ENCODE measurements at places on chromosomes 4 and X. TPM values are rescaled to one million over a fixed set of nuclear protein-coding genes. Genes with fewer than 3 reads are reported as not detected.

Gene GRIA2
- 23.5 TPM for total RNA-seq

Gene ETDC
- total RNA-seq, result not detected

Gene JADE1
- 32.2 TPM for total RNA-seq

Gene STAP1
- total RNA-seq, result 0.33 TPM

Gene AKAP14
- not detected for total RNA-seq

Gene MUC7
- not detected for total RNA-seq

Gene FRMPD3
- 1.2 TPM for total RNA-seq

Gene TMEM150C
- 3.5 TPM for total RNA-seq

Gene DDIT4L
- 6.1 TPM for total RNA-seq

- DNase-seq, result no peak
Observed at GRCh38 chr4:140641105-140641555, 72.4 kb upstream of the UCP1 start.

- no peak for DNase-seq
Observed at GRCh38 chr4:176664964-176665363, 127.8 kb downstream of the VEGFC start.

DNA sequence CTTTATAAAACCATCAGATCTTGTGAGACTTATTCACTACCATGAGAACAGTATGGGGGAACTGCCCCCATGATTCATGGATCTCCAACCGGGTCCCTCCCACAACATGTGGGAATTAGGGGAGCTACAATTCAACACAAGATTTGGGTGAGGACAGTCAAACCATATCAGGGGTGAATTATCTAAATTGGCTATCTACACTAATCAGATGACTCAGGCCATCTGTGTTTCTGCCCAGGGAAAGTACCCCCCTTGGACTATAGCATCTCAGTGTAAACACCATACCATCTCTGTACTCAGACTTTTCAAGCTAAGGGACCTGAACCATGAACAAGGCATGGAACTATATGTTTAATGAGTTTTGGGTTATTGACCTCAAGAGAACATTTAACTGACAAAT lies 76.8 kb downstream of the LNX1 start:
- DNase-seq, result no peak

GRCh38 chrX:38985375-38985774 lies 184.1 kb downstream of the MID1IP1 start:
- DNase-seq, result no peak

DNA sequence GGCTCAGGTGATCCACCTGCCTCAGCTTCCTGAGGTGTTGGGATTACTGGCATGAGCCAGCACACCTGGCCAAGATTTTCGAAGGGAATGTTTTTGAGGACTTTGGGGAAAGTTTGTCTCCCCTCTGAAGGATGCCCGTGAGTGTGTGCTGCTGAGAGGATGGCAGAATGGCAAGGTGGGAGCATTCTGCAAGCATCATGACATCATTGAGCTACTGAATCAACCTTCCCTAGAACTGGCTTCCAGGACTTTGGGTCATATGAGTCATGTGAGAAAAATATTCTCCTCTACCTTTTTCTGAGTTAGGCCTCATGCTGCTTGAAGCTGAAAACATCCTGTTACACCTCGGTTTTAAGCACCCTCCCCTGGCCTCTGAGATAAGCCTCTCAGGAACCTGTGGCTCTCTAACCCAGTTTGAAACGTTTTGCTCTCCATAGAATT lies 31.0 kb downstream of the TMEM131L start:
- DNase-seq, result peak; percentile 23

GRCh38 chrX:130108647-130109428 lies 1.5 kb downstream of the ELF4 start:
- DNase-seq, result no peak

- no peak for DNase-seq
Observed at GRCh38 chr4:109389369-109390114, 44.1 kb upstream of the SEC24B start.

- no peak for DNase-seq
Observed at GRCh38 chr4:127993151-127993550, 27.9 kb downstream of the ABHD18 start.

DNA sequence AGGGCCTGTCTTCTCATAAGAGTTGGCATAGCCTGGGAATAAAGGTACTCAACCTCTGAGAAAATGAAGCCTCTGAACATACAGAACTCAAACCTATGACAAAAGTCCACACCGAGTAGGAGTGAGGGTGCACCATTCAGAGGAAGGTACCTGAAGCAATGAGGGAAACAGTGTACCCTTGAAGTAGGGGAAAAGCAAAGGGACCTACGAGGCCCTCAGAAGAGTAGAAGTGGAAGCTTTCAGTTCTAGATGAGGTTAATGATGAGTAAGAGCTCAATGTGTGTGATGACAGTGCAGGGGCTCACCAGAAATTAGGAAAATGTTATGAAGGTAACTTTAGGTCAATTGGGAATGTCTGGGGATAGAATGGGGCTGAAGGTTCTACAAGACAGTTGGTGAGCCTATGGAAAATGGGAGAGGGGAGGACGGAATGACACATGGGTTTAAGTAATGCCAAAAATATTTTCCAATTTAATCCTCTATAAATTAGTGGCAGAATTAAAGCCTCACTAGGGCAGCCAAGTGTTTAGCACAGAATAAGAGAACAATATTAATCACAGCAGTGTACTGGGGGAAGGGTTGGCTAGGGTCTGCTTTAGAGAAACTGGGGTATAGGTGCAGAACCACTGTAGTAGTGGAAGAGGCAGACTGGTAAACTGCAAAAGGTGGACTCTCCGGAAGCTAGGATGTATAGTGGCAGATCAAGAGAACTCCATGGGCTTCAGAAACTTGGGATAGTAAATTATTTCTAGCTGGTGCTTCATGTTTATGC lies 39.8 kb downstream of the RAB33A start:
- DNase-seq, result no peak

DNA sequence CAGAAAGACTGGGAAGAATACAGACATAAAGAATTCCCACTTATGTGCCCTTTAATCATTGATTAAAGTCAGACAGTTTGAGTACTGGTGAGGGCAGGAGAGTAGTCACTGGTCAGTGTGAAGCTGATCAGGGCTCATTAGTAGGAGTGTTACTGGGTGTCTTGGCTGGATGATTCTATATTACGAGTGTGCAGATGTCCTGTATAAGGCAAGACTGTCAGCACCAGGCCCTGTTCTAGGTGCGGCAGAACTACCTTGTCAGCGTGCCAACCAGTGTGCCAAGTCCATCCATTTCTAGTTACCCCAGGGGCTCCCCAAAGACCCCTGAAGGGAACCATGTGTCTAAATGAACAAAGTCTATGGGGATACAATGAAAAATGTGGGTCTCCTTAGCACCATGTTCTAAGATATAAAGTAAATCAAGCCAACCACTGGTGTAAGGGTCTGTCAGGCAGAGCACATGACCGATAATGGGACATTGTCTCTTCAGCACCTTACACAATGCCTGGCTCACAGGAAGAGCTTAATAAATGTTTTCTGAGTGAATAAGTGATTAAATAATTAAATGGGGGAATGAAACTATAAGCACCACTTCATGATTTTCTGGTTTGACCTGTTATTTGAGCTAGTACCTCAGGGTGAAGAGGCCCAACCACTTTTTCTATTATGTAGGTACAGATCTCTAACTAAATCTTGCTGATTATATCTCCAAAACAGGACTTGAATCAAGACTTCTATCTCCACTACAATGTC lies 205.0 kb downstream of the CAMK2D start:
- DNase-seq, result no peak

DNA sequence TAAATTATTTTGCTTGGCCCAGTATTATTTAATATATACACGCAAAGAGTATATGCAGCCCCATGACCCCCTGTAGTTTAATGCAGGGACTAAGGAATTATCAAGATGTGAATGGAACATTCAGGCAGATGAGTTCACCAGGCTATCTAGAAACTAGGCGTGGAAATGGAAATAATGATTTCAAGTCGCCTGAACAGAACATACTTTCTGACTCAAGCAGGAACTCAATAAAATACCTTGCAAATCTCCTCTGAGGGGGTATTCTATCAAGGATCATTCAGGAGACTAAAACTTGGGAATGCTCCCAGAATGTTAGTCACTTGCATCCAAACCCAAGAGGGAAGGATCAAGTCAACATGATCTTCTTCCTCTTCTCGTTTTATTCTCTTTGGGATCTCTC lies 59.6 kb upstream of the RASSF6 start:
- DNase-seq, result no peak

- no peak for DNase-seq
Observed at GRCh38 chrX:22069586-22069985, 37.5 kb downstream of the PHEX start.

DNA sequence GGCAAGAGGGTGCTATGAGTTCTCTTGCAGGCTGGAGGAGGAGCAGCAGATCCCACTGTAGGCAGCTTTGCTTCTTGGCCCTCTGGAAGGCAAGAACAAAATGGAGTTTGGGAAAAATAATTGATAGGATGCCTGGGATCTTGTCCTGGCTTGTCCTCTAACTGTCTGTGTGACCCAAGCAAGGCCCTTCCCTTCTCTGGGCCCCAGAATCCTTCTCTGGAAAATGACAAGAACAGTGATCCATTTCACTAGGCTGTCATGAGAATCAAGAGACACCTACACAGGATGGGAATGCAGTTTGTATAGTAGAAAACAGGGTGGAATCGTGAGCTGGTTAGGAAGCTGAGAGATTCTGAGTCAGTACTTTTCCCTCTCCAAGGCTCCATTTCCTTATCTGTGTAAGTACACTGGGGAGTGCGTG lies 133.3 kb downstream of the PJA1 start:
- no peak for DNase-seq

GRCh38 chr4:168509786-168510185 lies 12.9 kb downstream of the PALLD start:
- DNase-seq, result no peak

GRCh38 chr4:150181536-150181935 lies 103.3 kb downstream of the DCLK2 start:
- no peak for DNase-seq

DNA sequence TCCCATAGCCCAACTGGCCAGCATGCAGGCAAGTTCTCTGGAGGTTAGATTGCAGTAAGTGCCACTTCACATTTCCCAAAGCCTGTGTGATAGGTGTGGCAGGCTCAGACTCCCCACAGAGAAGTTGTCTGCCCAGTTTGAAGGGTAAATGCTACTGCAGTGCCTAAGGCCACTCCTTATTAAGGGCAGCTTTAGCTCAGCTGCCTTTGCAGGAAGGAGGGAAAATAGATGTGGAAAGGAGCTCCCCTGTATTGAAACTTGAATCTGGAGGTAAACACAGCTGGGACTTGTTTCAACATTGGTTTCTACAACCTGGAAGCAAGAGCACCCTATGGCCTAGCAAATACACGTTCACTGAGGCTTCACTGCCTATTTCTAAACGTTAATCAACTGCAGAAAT lies 22.4 kb downstream of the NEXMIF start:
- no peak for DNase-seq

GRCh38 chrX:136182414-136182813 lies 35.1 kb downstream of the FHL1 start:
- DNase-seq, result no peak

- no peak for DNase-seq
Observed at GRCh38 chr4:165709973-165710526, 163.0 kb upstream of the TLL1 start.

DNA sequence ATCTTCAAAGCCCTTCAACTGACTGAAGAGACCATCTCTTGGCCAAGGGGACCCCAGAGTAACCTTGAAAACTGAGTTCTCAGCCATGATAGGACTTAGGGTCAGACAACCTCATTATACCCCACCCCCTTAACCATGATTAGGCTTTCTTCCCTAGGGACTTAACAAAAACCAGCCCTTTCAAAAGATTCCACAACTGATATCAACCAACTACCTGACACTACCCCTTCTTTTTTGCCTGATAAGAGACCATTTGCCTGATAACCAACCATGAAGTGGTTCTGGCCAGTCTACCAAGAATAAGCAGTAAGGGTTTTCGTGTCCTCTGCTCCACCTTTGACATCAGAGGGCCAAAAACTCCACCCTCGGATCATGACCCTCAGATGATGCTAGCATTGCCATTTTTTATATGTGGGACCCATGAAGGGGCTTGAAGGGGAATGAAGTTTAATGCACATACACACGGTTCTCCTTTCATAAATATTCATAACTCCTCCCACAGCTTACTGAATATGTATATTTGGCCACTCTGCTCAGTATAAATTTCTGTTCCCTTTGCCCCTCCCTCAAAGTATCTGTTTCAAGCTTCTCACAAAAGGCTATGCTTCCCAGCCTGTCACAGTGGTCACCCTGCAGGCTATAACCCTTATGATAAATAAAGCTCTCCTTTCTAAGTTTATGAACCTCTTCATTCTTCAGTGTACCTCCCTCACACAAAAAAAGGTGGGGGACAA lies 12.3 kb downstream of the TBCK start:
- no peak for DNase-seq

GRCh38 chr4:12729384-12729783 lies 754.8 kb downstream of the RAB28 start:
- DNase-seq, result no peak

GRCh38 chr4:37827030-37827685 lies 672 bp downstream of the PGM2 start:
- no peak for DNase-seq

- no peak for DNase-seq
Observed at GRCh38 chr4:183438458-183439113, 5.8 kb upstream of the CDKN2AIP start.

DNA sequence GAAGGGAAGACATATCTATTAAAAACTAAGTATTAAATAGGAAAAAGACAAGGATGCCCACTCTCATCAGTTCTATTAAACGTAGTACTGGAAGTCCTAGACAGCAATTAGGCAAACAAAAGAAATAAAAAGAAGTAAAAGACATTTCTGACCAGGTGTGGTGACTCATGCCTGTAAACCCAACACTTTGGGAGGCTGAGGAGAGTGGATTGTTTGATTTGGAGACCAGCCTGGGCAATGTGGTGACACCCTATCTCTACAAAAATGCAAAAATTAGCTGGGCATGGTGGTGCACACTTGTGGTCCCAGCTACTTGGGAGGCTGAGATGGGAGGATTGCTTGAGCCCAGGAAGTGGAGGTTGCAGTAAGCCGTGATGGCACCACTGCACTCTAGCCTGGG lies 1071.8 kb downstream of the FAT4 start:
- no peak for DNase-seq

DNA sequence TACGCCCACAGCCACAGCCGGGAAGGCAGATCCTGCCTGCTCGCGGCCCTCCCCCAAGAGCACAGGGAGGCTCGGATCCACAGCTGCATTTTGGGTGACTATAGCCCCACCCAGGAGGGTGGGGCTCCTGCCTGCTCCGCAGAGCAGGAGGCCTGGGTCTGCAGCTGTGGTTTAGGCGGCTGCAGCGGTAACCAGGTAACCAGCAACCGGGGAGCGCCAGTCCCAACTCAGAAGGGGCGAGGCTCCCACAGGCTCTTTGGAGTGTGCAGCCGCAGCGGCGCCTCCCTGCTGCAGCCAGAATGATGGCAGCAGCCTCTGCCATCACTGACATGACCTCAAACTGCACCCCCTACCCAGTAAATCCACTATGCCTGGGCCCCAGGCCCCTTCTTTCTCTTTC lies 148.0 kb upstream of the F9 start:
- no peak for DNase-seq

- no peak for DNase-seq
Observed at GRCh38 chr4:69522554-69522953, 26.8 kb upstream of the UGT2B4 start.

DNA sequence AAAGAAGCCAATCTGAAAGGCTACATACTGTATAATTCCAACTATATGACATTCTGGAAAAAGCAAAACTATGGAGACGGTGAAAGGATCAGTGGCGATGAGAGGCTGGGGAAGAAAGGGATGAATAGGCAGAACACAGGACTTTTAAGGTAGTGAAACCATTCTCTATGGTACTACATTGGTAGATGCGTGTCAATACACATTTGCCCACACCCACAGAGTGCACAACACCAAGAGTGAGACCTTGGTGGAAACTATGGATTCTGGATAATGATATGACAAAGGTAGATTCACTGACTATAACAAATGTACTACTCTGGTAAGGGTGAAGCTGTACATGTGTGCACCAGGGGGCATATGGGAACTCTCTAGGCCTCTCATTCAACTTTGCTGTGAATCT lies 134.5 kb downstream of the FBXW7 start:
- DNase-seq, result no peak

Data from aorta (tissue), 5 donors.